ENCODE measurements at places on chromosomes 11 and 22.

DNA sequence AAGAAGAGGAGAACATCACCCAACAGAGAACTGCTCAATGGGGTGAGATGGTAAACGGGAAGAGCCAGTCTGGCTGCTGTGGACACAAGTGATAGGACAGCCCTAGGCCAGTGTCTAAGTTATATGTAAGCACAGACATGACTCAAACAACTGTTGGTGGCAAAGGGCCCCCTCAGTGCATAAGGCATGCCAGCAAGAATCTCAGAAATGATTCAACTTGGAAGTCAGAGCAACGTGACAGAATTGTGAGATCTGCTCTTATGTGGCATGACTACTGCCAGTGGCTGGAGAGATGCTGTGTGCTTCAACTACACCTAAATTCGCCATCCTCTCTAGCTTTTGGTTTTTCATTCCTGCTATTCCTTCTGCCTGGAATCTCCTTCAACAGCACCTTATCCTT, 7.4 kb downstream of the SLN start:
- DNase-seq = no peak

DNA sequence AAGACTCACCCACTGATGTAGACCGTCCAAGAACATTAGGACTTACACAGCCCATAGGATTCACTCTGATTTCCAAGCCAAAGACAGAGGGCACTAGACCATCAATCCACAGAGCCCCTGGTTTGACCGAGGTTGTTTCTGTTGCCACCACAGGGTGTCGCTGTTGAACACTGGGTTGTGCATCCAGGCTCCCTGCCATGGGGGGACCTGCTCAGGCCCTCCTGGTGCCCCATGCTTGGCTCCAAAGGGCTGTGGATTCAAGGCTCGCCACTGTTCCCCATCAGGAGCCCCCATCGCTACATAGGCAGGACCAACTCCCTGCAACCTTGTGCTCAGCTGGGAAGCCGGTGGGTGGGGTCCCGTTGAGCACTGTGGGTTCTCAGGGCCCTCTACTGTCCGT, 128.0 kb upstream of the ANO1 start:
- DNase-seq = peak; percentile 41

DNA sequence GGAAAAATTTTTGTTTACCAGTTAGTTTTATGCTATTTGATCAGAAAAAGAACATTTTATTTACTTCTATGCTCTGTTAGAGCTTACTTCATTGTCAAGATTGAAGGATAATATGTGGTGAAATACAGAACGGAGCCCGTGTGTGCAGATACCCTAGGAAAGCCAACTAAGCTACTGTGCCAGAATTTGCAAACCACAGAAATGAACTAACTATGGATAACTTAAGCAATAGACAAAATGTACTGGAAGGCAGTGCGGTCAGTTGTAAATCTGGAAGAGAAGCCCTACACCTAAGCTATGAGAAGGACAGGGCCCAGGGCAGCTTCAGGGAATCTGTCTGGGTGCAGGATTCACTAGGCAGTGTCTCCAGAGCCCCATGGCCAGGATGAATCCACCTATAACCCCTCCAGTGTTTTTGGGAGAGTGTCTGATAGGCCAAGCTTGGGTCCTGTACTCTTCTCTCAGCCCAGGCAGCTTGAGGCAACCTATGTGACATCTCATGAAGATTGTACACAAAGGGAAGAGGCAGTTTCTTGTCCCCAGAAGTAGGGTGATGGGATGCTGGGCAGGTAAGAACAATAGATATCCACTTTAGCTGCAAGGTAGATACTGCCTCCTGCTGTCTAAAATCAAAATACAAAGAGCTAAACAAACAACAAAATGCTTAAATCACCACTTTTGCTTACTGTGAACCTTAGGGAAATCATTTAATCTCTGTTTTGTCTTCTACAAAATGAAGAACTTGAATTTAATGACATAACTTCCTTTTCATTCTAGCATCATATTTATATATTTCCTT, 12.1 kb downstream of the MMP7 start:
- DNase-seq = no peak

GRCh38 chr11:1502954-1503707, 16.6 kb upstream of the MOB2 start:
- no peak for DNase-seq

- DNase-seq = no peak
These were observed 14.6 kb downstream of the CCDC83 start for GRCh38 chr11:85869781-85870180.

DNA sequence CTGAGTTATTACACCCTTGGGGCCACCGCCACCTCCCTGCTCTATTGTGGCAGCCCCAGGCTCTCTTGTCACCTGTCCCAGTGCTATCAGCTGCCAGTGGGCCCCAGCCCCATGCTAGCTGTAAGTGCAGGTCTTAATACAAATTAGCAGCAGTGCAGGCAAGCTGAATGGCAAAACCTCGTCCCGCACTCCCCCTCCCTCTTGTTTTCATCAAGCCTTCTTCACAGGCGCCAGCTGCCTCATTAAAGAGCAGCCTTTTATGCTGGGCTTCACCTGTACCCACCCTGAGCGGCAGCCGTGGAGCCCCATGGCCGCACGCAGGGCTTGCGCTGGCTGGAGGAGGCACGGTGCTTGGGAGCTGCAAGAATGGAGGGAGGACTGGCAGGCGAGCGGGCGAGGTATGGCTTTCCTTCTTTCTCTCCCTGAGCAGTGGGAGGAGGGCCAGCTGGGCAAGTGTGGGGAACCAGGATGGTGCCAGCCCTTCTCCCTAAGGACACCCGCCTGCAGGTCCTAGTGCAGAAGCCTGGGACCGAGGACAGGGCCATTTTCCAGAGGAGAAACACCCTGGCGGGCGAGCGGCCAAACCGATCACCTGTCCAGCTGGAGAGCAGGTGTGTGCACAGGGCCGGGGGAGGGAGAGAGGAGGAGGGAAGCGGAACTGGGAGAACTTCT, 70.7 kb downstream of the FLI1 start:
- DNase-seq = no peak

DNA sequence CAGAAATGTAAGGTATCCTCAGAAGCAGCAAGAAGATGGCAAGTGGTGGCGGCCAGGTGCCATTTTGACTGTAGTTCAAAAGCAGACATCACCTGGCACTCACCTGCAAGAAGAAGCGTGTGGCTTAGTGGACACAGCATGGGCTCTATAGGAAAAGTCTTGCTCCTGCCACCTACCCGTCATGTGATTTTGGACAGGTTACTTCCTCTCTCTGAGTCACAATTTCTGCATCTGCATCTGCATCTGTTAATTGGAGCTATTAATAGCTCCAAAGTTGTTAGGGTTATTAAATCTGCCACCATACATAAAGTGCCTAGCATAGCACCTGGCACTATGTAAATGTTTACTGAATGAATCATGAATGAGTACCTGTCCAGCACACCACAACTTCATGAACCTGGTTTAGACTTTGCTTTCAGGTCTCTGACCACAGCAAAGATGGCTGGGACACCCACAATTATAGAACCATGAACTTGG, 16.8 kb downstream of the RAB30 start:
- DNase-seq = no peak
